ENCODE measurements at places on chromosomes 1 and 21. TPM values are rescaled to one million over a fixed set of nuclear protein-coding genes. Genes with fewer than 3 reads are reported as not detected.

DNA sequence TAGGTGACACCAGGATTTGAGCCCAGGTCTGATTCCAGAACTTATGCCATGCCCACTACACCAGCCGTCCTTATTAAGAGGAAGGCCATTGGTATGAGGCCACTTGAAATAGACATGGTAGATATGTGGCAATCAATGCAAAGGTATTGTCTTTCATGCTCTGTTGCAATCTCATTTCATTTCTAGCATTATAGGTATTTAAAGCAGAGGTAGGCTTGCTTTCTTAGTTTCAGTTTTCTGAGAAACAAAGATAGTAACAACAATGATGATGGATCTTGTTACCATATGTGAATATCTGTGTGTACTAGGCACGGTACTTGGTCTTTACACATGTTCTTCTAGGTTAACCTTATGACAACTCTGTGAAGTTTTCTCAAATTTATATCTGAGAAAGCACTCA, 113.1 kb downstream of the FGGY start:
- DNase-seq, result no peak
- H3K27ac ChIP-seq, result no peak overlapping the region
- H3K4me1 ChIP-seq, result peaks cover 7% of the 10 kb centered on the region
- no peaks in the 10 kb centered on the region for H3K27me3 ChIP-seq

Gene L1TD1
- not detected for total RNA-seq

Gene ZNF648
- total RNA-seq, result not detected

Gene NTNG1
- total RNA-seq, result 0.96 TPM

DNA sequence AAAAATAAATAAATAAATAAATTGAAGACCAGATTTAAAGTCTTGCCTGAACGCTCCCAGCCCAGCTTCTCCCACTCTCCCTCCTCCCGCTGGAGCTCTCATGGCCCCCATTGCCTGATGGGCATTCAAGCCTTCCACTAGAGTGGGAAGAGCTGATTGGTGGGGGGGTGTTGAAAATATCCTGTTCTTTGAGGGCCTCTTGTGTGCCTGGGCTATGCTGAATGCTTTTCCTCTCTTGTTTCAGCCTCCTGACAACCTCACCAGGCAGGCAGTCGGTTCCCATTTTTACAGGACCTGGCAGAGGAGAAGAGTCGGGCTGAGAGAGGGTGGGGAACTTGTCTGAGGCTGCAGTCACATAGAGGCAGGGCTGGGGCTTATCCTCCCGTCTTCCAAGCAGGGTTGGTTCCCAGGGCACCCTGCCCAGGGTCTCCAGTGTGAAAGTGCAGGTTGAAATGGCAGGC, 59.2 kb upstream of the SSBP3 start:
- no peak overlapping the region for H3K4me3 ChIP-seq
- H3K27me3 ChIP-seq, result no peaks in the 10 kb centered on the region
- H3K4me1 ChIP-seq, result peaks cover 37% of the 10 kb centered on the region

Gene RXRG
- not detected for total RNA-seq

GRCh38 chr21:37619464-37619974, 252.9 kb downstream of the DYRK1A start:
- no peak overlapping the region for H3K27ac ChIP-seq
- no peak overlapping the region for H3K4me3 ChIP-seq
- peaks cover 3% of the 10 kb centered on the region for H3K27me3 ChIP-seq
- DNase-seq, result no peak
- H3K36me3 ChIP-seq, result no peaks in the 10 kb centered on the region
- H3K4me1 ChIP-seq, result no peaks in the 10 kb centered on the region

Gene RAB7B
- not detected for total RNA-seq

GRCh38 chr1:2212274-2212531, 15.9 kb upstream of the SKI start:
- peaks cover 4% of the 10 kb centered on the region for H3K4me1 ChIP-seq
- no peaks in the 10 kb centered on the region for H3K27me3 ChIP-seq
- H3K4me3 ChIP-seq, result no peak overlapping the region
- no peak overlapping the region for H3K27ac ChIP-seq
- DNase-seq, result no peak

DNA sequence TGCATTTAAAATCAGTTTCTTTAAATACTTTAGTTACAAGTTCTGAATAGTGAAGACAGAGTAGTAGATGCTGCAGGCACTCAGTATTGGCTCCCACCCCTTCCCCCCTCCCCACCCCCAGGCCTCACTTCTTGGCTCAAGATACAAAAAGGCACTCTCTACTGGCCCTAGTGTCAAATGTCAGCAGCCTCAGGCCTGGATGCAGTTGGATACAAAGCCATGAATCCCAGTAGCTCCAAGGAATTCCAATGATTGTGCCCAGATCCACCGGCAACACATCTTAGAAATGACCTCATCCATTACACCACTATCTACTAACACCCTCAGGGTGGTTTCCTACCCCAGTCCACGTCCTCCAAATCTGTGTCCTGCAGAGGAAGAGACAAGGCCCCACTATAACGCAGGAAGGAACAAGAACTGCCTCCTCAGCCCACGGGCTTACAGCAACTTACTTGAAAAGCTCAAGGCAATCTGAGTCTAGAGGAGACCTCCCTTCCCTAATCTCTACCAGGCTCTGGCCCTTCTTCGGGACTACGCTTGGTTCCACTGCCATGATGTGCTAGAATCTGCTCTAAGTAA, 17.6 kb downstream of the ACADM start:
- H3K4me3 ChIP-seq, result no peak overlapping the region
- no peak for DNase-seq
- H3K4me1 ChIP-seq, result peaks cover 7% of the 10 kb centered on the region

Gene SLC1A7
- not detected for total RNA-seq

DNA sequence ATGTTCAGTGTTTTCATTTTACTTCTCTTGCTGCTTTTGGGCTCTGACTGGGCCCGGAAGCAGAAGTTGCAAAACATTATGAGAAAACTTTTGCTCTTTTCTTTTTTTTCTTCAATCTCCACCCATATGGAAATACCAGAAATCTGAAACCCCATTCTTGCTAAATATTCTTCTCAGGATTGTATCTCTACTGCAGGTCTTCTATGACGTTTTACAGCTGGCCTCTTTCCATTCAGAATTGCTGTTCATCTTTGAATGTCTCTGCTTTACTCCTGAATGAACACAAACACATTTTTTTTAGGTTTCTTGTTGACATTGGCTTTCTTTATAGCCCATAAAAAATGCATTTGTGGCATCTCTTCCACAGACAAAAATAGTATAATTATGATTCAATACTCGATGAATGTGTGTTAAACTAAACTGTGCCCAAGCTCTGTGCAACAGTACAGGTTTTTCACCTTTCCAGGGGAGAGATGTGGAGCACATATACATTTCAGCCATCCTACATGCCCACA, 18.8 kb downstream of the PTPRC start:
- peak overlapping the region; percentile 96 for H3K27ac ChIP-seq
- peaks cover 53% of the 10 kb centered on the region for H3K36me3 ChIP-seq
- peak overlapping the region; percentile 71 for H3K4me3 ChIP-seq

DNA sequence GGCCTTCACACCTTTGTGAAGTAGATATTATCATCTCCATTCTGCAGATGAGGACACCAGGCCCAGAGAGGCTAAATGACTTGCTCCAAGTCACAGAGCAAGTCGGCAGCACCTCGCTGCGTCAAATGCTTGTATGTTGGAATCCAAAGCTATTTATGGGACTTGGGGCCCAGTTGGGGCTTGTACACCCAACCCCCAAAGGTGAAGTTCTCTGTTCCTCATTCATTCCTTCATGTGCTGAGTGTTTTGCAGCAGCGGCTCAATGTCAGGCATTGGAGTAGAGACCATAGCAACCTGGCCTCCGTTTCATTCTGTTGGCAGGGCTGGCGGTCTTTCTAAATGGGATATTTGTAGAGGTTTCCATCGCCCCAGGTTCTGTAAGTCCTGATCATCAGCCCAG, 113.4 kb upstream of the SLC25A33 start:
- peaks cover 2% of the 10 kb centered on the region for H3K36me3 ChIP-seq
- peaks cover 49% of the 10 kb centered on the region for H3K4me1 ChIP-seq
- H3K4me3 ChIP-seq, result peak overlapping the region; percentile 40
- peak overlapping the region; percentile 19 for H3K27ac ChIP-seq
- H3K27me3 ChIP-seq, result peaks cover 16% of the 10 kb centered on the region

Gene SERPINC1
- not detected for total RNA-seq

DNA sequence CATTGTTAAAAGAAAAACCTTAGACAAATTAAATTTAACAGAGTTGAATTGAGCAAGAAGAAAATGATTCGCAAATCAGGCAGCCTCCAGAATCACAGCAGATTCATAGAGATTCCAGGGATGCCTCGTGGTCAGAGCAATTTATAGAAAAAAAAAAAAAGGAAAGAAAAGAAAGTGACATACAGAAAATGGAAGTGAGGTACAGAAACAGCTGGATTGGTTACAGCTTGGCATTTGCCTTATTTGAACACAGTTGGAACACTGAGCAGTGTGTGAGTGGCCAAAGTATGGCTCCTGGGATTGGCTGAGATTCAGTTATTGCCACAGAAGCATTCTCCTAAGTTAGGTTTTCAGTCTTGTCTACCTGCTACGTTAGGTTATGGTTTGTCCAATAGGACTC, 9.1 kb upstream of the C21orf91 start:
- H3K4me3 ChIP-seq, result no peak overlapping the region
- peaks cover 7% of the 10 kb centered on the region for H3K36me3 ChIP-seq
- H3K4me1 ChIP-seq, result no peaks in the 10 kb centered on the region
- no peak for DNase-seq
- no peaks in the 10 kb centered on the region for H3K27me3 ChIP-seq

Gene PLPPR5
- total RNA-seq, result 0.07 TPM

GRCh38 chr1:206693029-206693428, 8.3 kb downstream of the MAPKAPK2 start:
- peaks cover 11% of the 10 kb centered on the region for H3K36me3 ChIP-seq
- H3K27me3 ChIP-seq, result no peaks in the 10 kb centered on the region
- no peak overlapping the region for H3K4me3 ChIP-seq
- no peak overlapping the region for H3K27ac ChIP-seq
- no peak for DNase-seq

Gene PIP5K1A
- 63.1 TPM for total RNA-seq
